Ammon's horn (tissue), 1 donor: ENCODE measurements at places on chromosomes 2 and 18.

DNA sequence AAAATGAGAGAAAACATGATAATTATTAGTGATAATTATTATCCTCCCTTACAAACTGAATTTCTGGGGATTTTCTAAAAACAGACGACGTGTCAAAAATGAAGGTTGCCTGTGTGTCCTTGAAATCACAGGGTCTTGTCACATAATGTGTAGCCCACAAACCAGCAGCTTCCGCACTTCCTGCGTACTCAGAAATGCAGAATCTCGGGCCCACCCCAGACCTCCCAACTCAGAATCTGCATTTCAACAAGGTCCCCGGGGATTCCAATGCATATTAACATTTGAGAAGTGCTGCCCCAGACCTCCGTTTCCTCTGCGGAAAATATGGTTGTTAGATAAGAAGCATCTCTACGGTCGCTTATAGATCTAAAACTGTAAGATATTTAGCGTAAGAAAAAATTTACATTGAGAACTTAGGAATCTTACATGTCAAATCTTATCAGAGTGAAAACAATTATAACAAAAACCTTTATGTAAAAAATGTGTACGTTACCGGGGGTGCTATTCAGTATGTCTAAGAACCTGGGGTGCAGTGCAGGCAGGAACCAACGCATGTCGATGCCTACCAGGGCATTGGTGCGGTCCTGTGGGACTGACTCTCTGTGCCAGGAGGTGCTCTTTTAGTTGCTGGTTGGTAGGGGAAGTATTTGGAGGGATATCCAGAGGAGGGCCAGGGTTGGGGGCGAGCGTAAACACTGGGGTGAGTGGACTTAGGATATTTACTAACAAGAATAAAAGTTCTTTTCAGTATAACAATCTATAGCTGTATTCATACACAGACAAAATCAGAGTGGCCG lies 15.2 kb downstream of the CDKL4 start:
- no peak for DNase-seq

DNA sequence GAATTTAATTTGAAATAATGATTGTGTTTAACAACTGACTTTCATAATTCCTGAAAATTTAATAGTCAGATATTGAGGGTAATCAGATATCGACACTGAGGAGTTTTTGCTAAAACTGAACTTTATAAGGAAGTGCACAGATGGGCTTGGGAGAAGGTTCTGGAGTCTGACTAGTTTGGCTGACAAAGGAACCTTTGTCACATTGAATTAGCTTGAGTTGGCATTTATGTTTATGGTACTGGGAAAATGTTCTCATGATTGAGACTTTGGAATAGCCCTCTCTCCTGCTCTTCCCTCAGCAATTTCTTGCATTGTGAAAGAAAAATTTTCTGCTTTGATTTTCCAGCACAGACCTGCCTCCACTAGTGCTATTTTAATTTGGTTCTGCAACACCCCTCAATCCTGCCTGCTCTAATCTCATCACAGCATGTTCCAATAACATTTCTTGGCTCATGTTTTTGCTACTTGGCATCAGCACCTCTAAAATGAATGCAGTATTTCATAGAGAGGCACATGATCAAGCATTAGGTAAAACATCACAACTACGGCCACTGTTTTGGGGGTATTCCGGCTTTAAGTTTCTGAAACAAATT lies 133.9 kb upstream of the FSHR start:
- peak; percentile 66 for DNase-seq

DNA sequence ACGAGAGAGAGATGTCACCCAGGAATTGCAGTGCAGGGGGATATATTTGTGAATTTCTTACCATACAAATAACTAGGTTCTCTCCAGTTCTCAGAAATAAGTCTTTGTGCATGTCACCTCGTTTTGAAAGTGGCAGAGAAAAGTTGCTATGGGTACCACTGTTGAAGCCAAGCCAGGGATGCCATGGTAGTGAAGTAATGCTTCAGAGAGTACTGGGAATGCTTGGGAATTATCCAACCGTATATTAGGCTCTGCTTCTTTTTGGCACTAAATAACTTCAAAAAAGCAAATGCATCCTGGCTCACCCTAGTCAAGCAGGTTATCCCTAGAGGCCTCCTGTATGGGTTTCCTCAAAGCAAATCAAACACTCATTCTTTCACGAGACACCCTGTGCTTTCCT lies 50.7 kb upstream of the DDX18 start:
- DNase-seq, result peak; percentile 58

DNA sequence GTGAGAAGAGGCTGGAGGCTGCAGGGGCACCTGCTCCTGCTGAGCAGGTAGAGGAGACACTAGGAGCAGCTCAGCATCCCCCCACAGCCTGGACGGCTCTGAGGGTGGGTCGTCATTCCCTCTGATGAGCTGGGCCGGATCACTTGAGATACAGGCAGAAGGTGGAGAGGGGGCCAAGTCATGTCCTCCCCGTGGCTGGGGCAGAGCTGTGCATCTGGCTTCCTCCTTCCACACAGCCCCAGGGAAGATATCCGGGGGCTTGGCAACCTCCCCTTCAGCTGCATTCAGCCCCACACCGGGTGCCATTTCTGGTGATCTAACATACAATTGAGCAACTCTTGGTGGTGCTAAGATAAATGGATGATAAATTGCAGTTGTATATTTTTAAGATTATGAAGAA lies 236.9 kb downstream of the LDLRAD4 start:
- no peak for DNase-seq

DNA sequence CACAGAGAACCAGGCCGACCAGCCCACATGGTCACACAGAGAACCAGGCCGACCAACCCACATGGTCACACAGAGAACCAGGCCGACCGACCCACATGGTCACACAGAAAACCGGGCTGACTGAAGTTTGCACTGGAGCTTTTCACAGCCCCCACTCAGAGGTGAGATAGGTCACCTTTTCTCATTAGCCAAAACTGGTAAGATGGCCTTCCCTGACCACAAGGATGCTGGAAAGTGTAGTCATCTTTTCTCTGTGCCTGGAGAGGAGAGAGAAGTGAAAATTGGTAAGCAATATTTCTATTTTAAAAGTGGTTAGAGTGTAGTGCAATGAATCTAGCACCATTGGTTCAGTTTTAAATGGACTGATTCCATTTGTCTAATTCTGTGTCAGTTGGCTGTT lies 247.1 kb downstream of the NEDD4L start:
- no peak for DNase-seq

- DNase-seq, result no peak
These were observed 1177.4 kb upstream of the LRRTM1 start for GRCh38 chr2:81481994-81482368.

DNA sequence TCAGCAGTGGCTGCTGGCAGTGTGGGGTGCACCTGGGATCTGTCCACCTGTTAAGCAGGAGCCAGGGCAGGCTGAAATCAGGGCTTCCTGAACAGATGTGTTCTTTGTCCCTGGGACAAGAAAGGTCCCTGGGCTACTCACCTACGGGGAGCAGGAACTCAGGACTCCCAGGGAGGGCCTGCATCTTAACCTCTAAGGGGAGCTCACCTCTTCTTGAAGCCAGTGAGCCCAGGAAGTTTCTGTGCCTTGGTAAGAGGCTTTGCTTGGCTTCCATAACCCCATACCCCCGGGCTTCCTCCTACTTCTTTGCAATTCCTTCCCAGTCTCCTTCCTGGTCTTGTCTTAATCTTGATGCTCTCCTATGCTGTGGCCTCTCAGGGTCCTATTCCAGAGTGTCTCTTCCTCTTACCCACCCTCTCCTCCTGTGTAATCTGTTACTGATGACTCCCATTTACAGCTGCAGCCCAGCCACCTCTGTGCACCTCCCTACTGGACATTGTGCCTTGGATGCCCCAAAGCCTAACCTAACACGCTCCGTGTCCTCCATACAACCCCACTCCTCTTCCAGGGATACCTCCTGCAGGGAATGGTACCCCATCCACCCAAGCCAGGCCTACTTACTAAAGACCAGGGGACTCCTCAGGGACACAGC lies 55.7 kb upstream of the MAPRE3 start:
- no peak for DNase-seq

- no peak for DNase-seq
These were observed 44.2 kb upstream of the TBR1 start for GRCh38 chr2:161371869-161372268.

GRCh38 chr18:12803069-12803936 lies 80.7 kb downstream of the PTPN2 start:
- DNase-seq, result no peak

GRCh38 chr2:105409717-105410116 lies 10.9 kb upstream of the FHL2 start:
- peak; percentile 81 for DNase-seq

DNA sequence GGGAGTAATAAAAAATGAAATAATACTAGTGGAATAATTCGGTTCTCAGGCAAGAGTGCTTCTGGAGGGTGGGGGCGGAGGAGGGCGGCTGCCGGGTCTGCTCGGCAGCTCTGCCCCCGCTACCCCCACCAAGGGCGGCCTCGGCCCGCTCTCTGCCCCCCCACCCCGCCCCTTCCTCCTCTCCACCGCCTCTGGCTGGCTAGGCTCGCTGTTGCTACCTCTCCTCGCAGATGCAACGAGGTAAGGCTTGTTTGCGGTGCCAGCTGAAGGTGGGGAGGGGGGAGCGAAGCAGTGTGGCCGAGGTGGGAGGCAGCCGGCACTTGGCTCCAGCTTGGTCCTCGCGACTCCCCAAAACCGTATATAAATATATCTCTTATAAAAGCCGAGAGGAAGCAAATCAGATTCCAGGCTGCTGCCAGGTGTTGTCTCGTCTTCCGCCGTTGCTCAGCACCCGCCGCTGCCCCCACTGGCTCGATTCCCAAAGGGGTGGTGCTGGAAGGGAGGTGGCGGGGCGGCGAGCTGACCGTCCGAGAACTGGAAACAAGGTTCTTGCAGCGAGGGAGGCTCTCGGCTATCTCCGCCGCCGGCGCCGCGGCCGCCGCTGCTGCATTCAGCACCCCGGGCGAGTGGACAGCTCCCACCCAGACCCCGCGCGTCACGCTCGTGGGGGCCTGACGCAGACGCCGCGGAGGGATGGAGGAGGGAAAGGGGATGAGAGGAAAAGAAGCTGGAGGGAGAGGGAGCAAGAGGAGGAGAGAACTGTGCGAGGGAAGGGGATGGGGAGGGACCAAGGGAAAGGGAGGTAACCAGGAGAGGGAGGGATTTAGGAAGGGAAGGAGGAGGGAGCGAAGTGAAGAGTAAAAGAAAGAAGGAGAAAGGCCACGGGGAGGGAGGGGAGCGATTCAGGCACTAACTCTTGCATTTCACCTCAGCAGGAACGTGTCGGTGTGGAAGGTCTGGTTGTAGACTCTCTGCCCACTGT lies at the start of gene MARCHF4:
MARCHF4 (minus strand) TSS at position 763 of the 982 bp plus-strand sequence. CDS start 2,223 bp downstream, outside the sequence.
- DNase-seq, result peak; percentile 60

DNA sequence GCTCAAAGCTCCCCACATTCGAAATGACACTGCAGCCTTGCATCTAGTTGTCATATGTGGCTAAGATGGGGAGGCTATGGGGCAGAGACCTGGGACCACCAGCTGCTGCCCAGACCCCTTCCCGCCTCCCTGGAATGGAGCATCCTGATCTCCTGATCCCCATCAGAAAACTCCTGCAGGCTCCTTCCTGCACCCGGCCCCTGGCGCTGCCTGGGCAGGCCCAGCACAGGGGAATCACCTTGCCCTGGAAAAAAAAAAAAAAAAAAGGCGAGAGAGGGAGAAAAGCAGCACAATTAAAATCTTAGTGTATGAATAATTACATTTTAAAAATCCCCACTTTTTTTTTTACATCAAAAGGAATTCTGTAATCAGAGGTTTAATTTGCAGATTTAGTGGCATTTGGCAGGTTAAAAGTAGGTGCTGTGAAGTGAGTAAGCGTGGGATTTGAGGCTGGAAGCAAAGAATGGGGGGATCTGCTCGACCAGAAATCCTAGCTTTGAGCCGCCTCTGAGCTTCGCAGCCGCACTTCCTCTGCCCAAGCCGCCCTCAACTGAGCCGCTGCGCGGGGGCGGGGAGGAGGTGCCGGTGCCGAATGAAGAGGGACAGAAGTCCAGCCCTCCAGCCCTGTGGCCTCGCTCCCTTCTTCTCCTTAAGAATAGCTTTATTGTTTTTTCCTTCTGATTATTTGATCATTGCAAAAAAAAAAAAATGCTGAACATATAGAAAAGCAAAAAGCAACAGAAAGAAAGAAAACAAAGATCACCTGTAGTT lies 30.0 kb downstream of the THNSL2 start:
- peak; percentile 42 for DNase-seq

DNA sequence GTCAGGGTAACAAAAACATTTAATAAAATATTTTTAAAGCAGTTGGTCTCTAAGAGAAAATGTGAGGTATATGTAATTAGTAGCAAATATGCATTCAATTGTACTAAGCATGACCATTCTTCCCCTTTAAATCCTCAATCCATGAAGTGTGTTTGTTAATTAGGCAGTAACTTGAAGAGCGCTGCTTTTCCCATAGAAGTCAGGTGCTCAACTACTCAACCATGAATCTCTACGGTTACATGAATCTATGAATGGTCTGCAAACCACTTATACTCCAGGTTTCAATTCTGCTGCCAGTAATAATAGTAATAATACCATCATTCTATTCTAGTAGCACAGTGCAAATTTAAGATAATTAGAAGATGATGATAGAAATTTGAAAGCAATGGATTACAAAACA lies 55.8 kb downstream of the SLC8A1 start:
- no peak for DNase-seq

DNA sequence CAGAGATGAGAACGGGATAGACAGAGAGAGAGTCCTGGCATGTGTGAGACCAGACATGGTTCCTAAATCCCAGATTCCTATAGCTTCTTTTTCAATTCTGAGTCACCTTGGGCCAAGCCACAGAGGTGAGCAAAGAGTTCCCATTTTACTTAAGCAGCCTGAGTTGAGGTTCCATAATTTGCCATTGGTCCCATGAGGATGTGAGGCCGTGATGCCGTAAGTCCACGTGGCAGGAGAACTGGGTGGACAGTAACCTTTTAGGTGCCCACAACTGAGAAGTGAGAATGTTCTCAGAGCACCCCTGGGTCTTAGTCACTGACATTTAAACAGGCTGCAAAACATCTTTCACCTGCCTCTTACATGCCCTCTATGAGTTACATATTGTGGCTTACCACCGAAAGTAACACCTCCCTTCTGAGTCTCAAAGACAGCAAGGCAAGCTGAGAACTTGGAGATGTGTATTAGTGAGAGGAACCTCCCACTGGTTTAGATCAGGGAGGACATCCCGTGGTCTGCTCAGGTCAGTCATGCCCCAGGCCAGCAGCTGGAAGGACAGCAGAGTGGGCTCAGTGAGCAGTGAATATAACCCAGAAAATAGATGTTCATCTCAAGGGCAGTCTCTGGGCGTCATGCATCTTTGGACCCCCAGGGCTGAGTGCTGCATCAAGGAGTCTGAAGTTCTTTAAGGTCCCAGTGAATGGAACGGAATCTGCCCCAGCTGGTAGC lies 127.9 kb upstream of the LGALSL start:
- no peak for DNase-seq

DNA sequence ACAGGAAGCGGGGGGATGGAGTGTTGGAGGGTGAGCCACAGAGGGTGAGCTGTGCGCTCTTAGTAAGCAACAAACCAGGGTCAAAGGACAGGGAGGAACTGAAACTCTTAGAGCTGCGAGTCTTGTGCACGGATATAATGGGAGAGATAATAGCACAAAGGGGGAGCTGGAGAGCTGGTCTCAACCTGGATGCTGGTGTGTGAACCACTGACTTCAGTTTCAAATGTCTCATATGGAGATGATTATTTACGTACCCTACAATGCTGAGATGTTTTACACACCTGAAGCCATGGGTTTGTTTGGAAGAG lies 35.9 kb downstream of the PTGR3 start:
- peak; percentile 27 for DNase-seq
